Stimulated activated CD8-positive, alpha-beta memory T cell treated with anti-CD3 and anti-CD28 coated beads, Interleukin-2, amount 100 ng/mL, for 1 hour (primary cell): ENCODE measurements at places on chromosomes 12 and 14.

DNA sequence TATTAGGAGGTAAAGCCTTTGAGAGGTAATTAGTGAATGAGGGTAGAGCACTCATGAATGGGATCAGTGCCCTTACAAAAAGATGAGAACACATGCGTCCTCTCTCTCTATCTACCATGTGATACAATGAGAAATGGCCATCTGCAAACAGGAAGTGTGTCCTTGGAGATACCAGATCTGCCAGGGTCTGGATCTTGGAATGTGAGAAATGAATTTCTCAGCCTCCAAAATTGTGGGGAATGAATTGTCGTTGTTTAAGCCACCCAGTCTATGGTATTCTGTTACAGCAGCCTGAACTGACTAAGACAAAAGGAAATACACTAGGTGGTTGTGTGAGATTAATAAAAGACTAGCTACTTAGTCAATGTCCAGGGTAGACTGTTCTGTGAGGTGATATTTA lies 366.6 kb downstream of the NELL2 start:
- no peak for DNase-seq

GRCh38 chr14:58118097-58118815 lies 33.8 kb downstream of the ARMH4 start:
- DNase-seq: no peak

DNA sequence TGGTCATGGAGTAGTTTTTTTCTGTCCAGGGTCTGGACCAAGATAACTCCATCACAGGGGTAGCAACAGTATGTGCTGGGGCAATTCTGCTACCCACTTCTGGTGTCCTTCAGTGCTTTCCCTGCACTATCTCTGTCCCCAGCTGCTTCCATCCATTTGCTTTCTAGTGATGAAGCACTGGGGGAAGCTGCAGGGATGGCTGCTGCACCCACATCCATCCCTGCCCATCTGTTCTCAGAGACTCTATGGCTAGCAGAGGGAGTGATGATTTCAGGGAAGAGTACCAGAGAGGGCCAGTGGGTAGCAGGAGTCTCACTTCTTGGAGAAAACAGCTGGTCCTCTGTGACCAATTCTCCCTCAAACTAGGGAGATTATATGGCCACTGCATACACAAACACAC lies 44.1 kb downstream of the ETV6 start:
- no peak for DNase-seq

- no peak for DNase-seq
These were observed 127.0 kb downstream of the GCH1 start for GRCh38 chr14:54775486-54776140.

DNA sequence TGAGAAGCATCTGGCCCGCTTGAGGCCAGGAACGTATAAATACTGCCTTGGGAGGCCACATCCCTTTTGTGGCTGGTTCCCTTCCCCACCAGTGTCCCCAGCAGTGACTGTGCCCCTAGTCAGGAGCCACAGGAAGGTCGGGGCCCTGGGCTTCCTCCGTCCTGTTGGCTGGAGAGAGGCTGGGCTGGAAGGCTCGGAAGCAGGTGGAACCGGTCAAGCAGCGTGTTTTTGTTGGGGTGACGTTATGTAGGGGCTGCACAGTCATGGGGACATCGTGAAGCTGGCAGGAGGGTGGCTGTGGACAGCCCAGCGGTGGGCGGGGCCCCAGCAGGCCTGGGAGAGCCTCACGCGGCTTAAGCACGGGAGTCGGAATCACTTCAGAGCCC lies 10.1 kb downstream of the XRCC3 start:
- DNase-seq: no peak

- no peak for DNase-seq
These were observed 4.1 kb downstream of the PELI2 start for GRCh38 chr14:56122301-56122700.

DNA sequence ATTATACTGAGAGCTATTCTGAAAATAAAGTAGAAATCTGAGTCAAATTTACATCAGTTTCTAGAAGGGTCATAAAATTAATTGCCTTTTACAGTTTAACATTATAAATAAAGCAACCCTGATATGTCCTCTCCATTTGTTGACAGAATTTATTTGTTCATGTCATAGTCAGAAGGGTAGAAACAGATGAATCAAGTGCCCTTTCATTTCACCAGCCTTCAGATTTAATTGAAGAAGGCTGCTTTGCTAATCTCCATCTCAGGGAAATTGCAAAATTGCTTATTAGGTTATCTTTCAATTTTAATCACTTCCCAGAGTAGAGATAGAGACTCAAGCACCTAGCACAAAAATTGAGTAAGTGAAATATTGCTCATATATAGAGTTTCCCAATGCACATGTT lies 76.8 kb downstream of the ATXN7L3B start:
- DNase-seq: no peak

DNA sequence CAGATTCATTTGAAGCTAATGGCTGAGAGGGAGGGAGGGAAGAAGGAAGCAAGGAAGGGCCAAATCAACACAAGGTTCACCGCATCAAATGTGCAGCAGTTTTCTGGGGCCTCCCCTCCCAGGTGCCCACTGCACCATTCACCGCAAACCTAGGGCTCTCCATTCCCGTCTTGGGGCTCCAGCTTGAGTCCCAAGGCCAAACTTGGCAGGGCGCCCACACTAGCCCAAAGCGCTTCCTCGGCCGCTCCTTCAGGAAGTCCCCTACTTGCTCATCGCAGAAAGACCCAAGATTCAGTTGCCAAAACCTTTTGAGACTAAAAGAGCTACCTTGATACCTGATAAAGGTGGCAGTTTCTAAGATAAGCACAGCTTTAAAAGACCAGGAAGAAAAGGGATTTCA lies 140.5 kb upstream of the FKBP4 start:
- no peak for DNase-seq

- DNase-seq: no peak
These were observed 1.1 kb downstream of the TOGARAM1 start for GRCh38 chr14:44963044-44963528.

DNA sequence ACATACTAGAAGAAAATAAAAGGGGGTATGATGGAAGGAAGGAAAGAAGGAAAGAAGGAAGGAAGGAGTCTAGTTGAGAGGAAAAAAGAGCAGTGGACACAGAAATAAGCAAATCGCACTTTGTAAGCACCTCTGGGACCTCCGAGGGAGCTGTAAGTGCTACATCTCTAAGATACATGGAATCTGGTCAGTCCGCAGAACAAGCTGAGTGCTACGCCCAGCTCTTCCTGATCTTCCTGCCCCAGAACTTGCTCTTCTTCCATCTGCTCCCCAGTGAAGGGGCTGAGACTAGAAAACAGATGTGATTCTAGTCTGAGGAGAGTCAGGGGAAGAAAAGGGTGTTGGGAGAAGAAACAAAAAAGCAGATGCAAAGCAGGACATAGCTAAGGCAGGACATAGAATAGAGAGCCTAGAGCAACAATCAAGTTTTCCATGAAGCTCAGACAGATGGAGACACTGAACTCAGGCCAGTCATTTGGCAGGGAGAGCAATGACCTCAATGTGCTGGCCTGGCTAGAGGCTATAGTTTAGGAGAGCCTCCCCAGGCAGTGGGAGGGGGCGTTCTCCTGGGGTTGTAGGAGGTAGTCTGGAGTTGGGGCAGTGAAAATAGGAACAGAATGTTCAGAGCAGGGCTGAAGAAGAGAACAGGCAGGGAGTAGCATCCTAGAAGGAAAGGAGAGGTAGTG lies 1.7 kb upstream of the MFAP5 start:
- DNase-seq: no peak

DNA sequence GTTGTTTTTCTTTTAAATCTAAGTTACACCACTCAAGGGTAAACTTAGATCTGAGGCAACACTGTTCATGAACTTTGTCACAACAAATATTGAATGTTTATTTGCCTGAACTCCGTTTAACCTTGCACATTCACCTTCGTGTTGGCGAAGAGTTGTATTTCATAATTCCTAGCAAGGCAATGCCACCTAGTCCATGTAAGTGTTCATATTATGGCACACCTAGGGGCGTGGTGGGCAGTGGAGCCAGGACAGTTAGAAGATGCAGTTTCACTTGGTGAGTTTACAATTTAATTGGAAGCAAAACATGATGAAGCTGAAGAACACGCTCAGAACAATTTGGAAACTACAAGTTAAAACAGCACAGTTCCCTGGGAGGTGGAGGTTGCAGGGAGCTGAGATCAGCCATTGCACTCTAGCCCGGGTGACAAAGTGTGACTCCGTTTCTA lies 30.4 kb upstream of the GNPNAT1 start:
- DNase-seq: no peak

DNA sequence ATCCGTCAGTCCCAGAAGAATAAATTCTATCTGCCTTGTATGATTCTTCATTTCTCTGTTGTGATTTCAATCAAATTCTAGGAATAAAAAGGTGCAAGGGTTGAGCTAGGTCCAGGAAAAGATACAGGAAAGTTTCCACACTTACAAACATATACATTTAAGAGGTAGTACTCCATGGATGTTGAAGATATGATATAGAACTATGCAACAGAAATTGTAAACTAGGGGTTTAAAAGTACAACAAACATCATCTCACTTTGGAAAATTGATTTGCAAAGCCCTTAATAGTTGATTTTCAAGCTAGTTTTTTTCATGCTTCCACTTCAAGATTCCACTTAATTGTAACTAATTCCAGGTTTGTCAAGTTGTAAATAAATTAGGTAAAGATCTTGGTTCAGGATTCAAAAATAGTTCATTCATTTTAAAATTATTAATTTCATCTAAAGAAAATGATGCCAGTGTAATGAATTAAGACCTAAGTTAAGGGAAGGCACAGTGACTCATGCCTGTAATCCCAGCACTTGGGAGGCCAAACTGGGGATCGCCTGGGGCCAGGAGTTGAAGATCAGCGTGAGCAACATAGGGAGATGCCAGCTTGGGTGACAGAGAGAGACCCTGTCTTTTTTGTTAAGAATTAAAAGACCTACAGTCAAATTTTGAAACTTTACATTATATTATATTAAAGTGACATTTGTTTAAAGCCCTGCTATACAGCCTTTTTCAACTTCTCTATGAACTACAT lies at the start of gene OR6C70:
TSS of gene OR6C70 (minus strand) at position 51 of the 742 bp plus-strand sequence. CDS start at position 51, 0 bp downstream.
- DNase-seq: no peak

DNA sequence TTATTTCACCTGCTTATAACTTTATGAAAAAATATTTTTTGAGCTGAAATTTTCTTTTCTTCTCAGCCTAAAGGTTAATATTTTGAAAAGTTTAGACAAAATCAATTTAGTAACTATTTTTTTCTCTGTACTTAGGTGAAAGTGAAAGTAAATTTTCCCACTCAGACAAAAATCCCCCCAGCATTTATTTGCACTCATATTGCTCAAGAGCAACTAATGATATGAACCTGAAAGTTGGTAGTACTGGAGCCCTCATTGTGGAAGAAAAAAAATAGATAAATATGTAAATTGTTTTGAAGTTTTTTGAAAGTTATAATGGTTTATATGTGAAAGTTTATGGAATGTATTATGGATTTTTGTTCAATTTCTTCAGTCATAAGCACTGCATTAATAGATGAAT lies 1005.9 kb upstream of the ATXN7L3B start:
- no peak for DNase-seq

- DNase-seq: no peak
These were observed 87.7 kb upstream of the FOXN3 start for GRCh38 chr14:89504602-89505313.

GRCh38 chr14:70027785-70028428 lies 148.7 kb downstream of the SMOC1 start:
- peak; percentile 21 for DNase-seq

GRCh38 chr12:44930972-44931600 lies 55.0 kb upstream of the NELL2 start:
- no peak for DNase-seq

- no peak for DNase-seq
These were observed 16.0 kb upstream of the KRT86 start for GRCh38 chr12:52258335-52258901.

- no peak for DNase-seq
These were observed 12.1 kb downstream of the ASIC1 start for GRCh38 chr12:50069539-50069938.

- no peak for DNase-seq
These were observed 126.9 kb upstream of the KRAS start for GRCh38 chr12:25377469-25378177.

DNA sequence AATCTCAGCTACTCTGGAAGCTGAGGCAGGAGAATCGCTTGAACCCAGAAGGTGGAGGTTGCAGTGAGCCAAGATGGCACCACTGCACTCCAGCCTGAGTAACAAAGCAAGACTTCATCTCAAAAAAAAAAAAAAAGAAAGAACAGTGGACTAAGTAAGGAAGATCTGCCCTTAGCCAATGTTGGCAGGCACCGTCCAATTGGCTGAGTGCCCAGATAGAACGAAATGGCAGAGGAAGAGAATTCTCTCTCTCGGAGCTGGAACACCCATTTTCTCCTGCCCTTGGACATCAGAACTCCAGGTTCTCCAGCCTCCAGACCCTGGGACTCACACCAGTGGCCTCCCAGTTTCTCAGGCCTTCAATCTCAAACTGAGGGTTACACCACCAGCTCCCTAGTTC lies 49.9 kb downstream of the ESR2 start:
- DNase-seq: no peak

DNA sequence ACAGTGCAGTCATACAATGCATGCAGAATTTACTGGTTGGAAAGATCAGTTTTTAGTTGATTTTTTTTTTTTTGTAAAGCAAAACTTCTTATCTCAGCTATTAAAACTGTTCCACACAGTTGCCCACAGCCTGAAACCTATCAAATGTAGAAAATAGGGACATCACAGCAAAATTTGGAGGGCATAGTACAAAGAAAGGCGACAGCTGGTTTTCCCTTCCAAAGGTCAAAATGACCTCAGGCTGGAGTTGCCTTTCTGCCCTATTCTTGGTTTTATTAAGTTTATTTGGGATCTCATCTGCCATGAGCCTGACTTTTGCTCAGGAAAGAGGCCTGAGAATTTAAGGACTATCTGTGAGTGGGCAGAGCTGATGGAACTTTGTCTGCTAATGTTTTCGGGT lies 28.5 kb downstream of the NOPCHAP1 start:
- DNase-seq: no peak

DNA sequence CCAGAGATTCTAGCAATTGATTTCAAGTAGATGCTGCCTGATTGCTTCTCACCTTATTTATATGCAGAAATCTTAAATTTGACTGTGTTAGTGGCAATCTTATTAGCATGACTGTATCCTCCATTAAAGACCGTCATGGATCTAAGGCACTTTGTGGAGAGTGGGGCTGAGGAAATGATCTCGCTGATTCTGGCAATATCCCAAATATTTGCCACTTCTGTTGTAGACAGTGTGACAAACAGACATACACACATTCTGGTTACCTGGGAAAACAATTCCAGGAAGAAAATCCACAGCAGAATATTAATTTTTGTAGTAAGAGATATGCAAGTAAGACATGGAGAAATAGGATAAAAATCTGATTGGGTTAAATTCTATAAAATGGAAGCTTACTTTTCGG lies 269.0 kb upstream of the G2E3 start:
- no peak for DNase-seq
